Pericardium fibroblast (primary cell): ENCODE measurements at places on chromosomes 3 and 15. TPM values are rescaled to one million over a fixed set of nuclear protein-coding genes. Genes with fewer than 3 reads are reported as not detected.

Gene IQCF5
- not detected in 2 replicates for total RNA-seq

Gene SH2D7
- not detected in 2 replicates for total RNA-seq

Gene TRH
- 0.85 TPM in 1 of 2 replicates, not detected in the other for total RNA-seq

Gene DNAH12
- not detected in 2 replicates for total RNA-seq

Gene ZNF860
- total RNA-seq: 0.26 and 0.35 TPM in 2 replicates
